ENCODE measurements at places on chromosomes 7 and 10.

DNA sequence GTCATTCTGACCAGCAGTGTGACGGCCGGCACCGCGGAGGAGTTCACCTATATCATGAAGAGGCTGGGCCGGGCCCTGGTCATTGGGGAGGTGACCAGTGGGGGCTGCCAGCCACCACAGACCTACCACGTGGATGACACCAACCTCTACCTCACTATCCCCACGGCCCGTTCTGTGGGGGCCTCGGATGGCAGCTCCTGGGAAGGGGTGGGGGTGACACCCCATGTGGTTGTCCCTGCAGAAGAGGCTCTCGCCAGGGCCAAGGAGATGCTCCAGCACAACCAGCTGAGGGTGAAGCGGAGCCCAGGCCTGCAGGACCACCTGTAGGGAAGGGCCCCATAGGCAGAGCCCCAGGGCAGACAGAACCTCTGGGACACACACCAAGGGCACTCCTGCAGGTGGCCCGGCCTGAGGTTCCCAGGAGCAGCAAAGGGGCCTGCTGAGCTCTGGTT is 9.0 kb downstream of the RBP3 start:
- DNase-seq, result no peak

GRCh38 chr7:28865601-28866144 is 92.5 kb downstream of the TRIL start:
- DNase-seq, result no peak

- no peak for DNase-seq
These were observed 9.0 kb upstream of the EBF3 start for GRCh38 chr10:129972966-129973673.

DNA sequence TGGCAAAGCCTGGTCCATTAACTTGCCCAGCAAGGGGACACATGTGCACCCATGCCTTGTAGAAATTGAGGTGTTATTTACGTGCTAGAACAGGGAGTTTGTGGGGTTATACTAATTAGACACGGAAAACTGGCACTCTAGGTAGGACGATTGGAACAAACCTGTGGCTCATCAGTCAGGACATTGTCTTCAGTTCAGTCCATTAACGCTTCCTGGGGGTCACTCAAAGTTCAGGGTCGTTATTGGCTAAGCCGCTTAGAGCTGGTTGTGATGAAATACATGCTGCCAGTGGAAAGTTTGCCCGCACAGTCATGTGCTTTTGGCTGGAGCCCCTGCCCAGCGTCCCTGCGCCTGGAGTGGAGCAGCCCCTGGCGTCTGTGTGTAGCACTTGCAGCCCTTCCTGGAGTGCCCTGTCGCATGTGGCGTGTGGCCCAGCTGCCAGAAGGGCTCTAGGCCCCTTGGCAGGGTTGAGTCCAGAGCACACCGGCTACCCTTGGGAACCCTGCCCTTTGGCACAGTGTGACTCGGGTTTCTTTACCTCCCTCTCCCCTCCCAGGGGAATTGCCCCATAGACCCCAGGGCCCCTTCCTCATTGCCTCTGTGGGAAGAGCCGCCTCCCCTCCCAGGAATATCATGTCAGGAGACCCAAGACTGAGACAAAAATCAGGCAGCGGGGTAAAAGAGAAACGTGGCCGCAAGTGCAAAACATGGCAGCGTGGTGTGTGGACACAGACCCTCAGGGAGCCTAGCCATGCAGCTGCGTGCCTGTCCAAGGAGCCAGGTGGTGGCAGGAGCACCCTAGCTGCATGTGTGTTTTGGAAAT is 9.8 kb downstream of the ZNF775 start:
- no peak for DNase-seq

DNA sequence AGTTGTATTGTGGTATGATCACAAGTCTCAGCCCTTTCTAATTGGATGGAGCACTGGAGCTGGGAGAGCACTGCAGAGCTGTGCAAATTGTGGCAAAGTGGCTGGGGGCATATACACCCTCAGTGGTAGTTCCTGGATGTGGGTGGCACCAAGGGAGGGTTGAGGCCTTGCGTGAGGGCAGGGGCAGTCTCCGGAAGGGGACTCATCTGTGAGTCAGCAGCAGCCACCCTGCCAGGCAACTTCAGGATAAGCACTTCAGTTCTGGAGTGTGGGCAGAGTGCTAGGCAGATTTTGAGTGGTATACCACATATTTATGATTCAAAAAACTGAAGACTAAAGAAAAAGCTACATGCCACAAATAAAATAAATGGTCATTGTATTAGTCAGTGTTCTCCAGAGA is 210.5 kb downstream of the ETV1 start:
- no peak for DNase-seq

GRCh38 chr7:110852156-110852940 is 238.6 kb upstream of the LRRN3 start:
- no peak for DNase-seq

DNA sequence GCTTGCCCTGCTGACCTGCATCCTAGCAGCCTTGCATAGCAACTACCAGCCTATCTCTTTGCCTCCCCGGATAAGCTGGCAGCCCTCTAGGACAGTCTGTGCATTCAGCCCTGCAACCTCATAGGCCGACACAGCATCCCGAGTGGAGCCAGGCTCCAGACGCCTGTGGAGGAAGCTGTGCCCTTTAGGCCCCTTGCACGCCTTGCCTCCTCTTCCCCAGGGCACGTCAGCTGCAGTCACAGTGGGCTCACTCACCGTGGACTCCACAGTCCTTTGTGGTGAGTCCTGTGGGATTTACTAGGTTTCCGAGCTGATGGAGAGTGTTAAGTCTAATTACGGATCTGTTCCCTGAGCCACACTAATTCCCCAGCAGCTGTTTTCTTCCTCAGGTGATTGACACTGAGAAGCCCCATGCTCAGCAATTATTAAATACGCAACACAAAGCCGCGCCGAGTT is 540.0 kb downstream of the TCERG1L start:
- no peak for DNase-seq

DNA sequence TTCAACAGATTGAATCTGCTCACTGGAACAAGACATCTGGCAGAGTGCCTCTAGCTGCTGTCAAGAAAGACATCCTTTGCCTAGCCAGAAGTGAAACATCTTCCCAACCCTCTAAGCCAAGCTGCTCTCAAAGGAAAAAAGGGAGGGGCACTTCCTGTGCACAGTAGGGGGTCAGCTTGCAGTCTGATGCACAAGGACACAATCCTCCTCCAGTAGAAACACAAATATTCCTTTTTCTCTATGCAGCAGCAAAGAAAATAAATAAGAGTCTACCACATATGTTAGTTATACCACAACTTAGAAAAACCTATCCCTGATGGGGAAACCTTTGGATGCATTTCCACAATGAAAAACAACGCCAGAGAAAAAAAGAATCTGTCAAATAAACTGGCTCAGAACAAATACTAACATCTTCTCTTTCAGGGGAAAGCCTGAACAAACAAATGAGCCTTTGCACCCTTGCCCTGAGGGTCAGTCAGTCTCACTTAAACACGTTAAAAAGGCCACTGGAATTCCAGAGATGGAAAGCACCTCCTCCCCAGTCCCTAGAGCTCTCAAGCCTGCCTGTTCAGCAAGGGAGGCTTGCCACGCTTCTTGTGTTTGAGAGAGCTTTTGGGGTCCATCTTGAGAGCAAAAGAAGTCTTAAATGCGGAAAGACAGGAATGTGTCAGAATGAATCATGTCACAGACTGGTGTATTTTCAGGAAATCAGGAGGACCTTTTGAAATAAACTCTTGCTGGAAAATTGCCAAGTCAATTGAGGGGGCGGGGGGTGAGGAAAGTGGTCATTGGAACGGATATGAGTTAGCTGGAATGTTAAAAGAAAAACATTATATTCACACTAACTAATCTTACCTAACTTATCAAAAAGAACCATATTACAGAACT is 7.5 kb downstream of the LAMB1 start:
- DNase-seq, result no peak

DNA sequence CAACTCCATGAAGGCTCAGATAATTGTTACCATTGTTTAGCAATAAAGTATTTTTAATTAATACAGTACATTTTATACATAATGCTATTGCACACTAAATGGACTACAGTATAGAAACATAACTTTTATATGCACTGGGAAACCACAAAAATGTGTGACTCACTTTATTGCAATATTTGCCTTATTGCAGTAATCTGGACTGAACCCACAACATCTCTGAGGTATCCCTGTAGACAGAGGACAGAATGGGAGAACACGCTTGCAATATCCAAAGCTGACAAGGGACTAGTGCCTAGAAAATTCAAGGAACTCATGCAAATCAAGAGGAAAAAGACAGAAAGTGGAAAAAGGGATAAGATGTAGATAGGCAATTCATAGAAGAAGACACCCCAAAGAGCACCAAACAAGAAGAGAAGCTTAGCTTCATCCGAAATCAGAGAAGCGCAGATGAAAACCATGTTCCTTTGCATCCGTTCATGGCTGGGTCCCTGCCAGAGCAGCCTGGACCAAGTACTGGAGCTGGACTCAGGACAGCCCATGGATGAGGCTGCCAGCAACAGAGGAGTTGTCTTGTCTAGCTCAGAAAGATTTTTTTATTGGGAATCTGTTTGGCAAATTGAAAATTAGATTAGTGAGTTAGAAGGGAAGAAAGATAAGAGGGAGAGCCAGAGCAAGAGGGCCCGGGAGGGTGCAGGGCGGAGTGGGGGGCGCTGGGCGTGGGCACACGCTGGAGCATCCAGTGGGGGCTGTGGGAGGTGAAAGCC is 16.0 kb upstream of the GALNTL5 start:
- DNase-seq, result no peak

DNA sequence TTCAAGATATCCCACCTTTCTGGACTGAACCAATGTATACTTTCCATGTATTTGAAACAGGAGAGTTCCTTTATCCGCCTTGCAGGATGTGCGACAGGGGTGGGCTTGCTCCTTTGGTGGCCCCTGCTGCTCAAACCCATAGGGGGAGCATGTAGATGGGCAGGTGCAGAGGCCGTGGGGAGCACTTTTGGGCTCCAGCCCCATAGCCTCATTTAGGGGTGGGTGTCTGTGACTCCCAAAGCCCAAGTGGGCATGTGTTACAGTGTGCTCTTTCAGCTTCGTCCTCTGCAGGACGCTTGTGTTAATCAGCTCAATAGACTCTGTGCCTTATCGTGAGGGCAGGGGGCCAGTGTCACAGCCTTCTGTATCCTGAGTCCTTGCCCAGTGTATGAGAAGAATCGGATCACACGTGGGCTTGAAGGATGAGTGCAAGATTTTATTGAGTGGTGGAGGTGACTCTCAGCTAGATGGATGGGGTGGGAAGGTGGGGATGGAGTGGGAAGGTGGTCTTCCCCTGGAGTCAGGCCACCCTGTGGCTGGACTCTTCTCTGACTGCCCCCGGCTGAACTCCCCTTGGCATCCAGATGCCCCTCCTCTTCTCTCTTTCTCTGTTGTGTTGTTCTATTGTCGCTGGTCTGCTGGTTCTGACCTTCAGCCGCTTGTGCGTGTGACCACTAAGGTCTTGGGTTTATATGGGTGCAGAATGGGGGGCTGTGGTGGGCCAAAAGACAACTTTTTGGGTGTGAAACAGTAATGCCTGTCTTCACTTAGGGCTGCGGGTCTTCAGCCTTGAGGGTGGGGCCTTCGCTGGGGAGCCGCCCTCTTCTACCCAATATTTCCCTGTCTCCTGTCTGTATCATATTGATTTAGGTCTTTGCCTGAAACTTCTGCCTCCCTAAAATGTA is 262.2 kb downstream of the GLRX3 start:
- DNase-seq, result no peak

DNA sequence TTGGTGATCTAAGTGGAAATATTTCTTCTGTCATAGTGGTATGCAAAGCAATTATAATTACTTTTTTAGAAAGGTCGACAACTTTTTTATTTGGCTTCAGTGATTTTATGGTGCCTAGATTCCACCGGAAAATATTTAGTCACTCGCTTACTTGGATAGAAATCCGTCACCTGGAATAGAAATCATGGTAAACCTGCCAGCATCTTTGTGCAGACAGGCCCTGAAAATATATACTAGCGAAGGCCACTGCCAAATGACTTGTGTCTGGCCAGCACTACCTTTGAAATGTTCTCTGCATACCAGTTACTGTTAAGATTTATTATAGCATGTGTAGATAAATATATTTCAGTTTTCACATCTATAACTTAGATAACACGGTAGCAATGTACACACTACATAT is 226.4 kb downstream of the AGMO start:
- no peak for DNase-seq

DNA sequence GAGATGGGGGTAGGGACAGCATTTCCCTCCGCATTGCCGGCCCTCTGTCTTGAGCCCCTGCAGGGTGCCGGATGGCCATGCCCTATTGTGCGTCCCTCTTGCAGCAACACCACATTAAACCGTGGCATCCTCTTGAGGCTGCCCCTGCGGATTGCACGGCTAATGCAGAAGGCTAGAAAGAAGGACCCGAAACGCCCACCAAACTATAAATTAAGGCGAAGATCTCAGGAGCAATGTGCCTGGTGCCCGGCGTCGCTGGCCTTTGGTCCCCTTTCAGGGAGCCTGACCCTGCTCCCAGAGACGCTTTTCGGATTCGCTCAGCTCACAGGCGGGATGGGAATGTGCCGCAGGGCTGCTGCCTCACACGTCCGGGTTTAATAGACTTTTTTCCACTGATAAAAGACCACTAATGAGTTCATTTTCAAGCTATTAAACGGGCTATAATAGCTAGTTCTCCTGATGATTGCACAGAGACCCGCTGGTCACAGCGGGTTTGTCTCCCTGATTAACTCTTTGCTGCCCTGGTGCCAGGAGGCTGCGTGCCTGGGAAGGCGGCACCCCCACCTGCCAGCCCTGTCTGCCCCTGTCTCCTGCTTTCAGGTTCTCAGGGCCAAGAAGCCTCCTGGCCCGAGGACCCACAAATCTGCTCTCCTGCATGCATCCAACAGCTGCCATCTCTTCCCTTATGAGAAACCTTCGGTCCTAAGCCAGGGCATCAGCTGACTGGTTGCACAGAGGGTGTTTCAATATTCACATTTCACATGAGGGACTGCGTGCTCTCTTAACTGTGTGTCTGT is 128.3 kb downstream of the ADARB2 start:
- no peak for DNase-seq

GRCh38 chr7:5622746-5623145 is 158.7 kb downstream of the RNF216 start:
- no peak for DNase-seq

- no peak for DNase-seq
These were observed 30.6 kb upstream of the MYL10 start for GRCh38 chr7:101659706-101660105.

GRCh38 chr7:10584886-10585285 is 388.8 kb upstream of the PHF14 start:
- no peak for DNase-seq

DNA sequence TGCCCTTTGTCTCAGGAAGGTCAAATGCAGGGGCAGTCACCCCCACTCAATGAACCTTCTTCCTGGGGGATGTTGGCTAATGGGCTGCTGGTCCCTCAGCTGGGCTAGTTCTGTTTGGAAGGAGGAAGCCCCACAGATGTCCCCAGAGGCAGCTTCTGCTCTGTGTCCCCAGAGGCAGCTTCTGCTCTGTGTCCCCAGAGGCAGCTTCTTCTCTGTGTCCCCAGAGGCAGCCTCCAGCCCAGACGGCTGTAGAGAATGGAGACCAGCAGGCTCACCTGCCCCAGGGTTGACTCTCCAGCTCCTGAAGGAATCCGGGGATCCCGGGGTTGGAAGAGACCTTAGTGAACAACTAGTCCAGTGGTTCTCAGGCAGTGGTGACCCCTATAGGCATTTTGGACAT is 62.5 kb upstream of the LEP start:
- no peak for DNase-seq

GRCh38 chr7:51374936-51375335 is 58.3 kb upstream of the COBL start:
- DNase-seq, result no peak

- DNase-seq, result peak; percentile 3
These were observed 126.6 kb downstream of the TRRAP start for GRCh38 chr7:99004781-99005500.

Data from stimulated activated CD4-positive, alpha-beta T cell treated with anti-CD3 and anti-CD28 coated beads, Interleukin-2, amount 100 ng/mL, for 24 hours (primary cell).